ENCODE measurements at places on chromosomes 3 and 15.

- DNase-seq = peak; percentile 61
Observed at GRCh38 chr15:30953731-30954378, 37.6 kb downstream of the MTMR10 start.

GRCh38 chr3:157436583-157437291 lies at the start of gene PTX3:
TSS of gene PTX3 (plus strand) at chr3:157436850. CDS start at chr3:157436934, 84 bp downstream.
- peak; percentile 14 for DNase-seq

GRCh38 chr15:67241132-67241855 lies 13.2 kb downstream of the AAGAB start:
- DNase-seq = peak; percentile 90

- no peak for DNase-seq
Observed at GRCh38 chr3:128814519-128815317, 64.7 kb upstream of the ACAD9 start.

GRCh38 chr3:152621967-152622810 lies 212.7 kb upstream of the P2RY1 start:
- DNase-seq = no peak

DNA sequence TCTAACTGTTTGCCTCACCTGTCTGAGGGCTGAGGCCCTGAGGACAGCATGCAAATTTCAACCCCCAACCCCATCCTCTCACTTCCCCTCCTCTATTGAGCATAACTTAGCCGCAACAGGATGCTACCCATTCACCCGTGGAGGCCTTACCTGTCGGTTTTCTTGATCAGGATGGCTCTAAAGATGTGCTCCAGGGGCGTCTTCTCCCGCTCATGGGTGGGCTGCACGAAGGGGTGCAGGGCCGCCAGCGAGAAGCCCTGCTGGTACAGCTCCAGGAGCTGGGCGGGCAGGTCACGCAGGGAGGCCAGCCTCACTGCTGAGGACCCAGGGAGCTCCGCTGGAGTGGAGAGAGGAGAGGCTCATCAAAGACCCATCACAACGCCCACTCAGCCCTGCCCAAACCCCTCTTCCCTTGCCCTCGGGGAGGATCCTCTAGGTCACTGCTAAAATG lies 79.8 kb downstream of the RFTN1 start:
- no peak for DNase-seq

GRCh38 chr3:42507252-42507651 lies 4.8 kb downstream of the VIPR1 start:
- no peak for DNase-seq

GRCh38 chr3:71537211-71537611 lies 46.3 kb downstream of the FOXP1 start:
- no peak for DNase-seq

GRCh38 chr3:182028081-182028480 lies 316.4 kb downstream of the SOX2 start:
- no peak for DNase-seq

- no peak for DNase-seq
Observed at GRCh38 chr3:189027626-189028155, 144.1 kb upstream of the TPRG1 start.

GRCh38 chr15:78360367-78360801 lies 20.2 kb downstream of the CRABP1 start:
- DNase-seq = no peak

- peak; percentile 74 for DNase-seq
Observed at GRCh38 chr15:72231833-72232478, 966 bp upstream of the PKM start.

GRCh38 chr3:134677196-134677986 lies 26.6 kb upstream of the KY start:
- DNase-seq = peak; percentile 23

DNA sequence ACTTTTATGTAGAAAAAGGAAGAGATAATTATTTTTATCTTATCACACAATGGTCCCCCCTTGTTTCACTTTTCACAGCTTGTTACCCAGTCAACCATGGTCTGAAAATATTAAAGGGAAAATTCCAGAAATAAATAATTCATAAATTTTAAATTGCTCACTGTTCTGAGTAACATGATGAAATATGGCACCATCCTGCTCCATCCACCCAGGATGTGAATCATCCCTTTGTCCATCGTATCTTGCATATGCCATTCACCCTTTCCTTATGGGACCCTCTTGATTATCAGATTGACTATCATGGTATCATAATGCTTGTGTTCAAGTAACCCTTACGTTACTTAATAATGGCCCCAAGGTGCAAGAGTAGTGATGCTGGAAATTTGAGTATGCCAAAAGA lies 43.7 kb downstream of the ANKRD28 start:
- no peak for DNase-seq

DNA sequence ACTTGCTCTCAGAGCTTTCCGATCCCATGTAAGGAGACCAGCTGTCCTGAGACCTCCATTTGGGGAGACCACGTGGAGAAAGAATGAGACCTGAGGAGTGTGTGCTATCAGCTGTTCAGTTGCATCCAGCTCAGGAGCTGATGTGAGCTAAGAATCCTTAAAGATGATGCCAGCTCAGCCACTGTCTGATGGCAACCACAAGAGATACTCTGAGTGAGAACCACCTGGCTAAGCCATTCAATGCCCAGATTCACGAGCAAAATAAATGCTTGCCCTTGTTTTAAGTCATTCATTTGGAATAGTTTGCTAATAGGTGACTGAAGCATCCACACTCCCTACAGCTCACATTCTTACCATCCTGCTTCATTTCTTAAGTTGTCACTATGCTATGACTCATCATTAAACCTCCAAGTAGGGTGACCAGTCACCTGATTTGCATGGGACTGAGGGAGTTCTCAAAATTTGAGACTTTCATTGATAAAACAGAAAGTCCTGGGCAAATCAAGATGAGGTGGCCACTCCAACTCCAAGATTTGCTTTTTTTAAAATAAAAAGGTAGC lies 56.4 kb downstream of the SPTSSB start:
- DNase-seq = no peak

GRCh38 chr3:52623234-52623792 lies 62.4 kb downstream of the PBRM1 start:
- peak; percentile 5 for DNase-seq

DNA sequence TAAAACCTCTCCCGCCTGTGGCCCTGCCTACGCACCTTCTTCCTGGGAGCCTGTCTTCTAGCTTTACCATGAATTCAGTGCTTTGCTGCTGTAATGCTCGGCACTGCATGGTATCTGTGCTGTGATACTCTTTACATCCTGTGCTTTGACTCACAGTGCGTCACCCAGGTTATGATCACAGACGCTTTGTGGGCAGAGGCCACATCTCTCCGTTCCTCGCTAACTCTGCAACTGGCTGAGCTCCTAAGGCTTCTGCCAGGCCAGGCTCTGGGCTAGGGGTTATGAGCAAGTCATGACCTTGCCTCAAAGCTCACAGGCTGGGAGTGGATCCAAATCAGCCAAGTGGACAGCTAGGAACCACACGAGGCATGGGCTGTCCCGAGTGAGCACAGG lies 23.2 kb downstream of the SPTBN5 start:
- DNase-seq = peak; percentile 63

- no peak for DNase-seq
Observed at GRCh38 chr3:194268654-194269512, 82.2 kb downstream of the CPN2 start.

DNA sequence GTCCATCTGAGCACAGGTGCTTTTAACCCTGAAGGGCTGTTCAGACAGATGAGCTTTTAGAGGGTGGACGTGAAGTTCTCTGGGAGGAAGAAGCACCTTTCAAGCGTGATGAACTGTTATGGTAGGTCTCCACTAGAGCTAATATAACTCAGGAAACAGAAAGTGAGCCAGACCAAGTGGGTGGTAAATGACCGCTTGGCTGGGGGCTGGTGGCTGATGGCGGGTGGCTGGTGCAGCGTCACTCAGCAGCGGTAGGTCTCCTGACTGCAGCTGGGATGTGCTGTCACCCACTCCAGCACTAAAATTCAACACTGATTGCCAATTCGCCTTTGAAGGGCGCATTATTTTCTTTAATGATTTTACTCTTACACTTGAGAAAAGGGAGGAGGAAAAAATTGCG lies 31.2 kb upstream of the LACTB start:
- DNase-seq = no peak

DNA sequence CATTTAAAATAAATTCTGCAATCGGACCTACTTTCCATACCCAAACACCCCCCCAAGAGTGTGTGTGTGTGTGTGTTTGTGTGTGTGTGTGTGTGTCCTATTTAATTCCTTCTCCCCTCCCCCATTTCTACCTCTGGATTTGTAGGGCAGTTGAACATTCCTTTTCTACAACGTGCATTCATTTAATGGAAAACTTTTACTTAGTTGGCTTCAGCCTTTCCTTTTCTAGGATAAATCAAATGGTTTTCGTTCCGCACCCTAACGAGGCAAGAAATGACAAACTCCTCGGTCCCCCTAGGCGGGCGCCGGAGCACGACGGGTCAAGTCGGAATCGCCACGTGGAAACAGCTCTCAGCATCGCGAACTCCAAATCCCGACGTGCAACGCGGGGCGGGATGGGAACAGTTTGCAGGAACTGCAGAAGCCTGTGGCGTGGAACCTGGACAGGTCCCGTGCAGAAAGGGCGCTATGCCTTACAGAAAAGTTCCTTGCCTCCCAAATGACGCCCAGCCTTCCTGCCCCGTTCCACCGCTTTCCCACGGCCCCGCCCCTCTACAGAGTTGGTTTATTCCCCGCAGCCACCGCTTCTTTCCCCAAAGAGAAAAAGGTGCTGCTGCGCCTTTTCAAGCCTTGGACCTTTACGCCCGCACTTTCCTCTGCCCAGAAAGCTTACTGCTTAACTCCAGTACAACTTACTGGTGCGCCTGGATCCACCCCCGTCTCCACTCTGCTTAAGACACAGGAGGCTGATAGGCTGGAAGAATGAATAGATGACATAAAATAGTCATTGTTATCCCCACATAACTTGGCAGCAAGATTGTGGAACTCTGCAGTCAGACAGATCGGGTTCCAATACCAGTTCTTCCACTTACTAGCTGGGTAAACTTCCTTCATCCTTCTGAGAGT lies 1.1 kb upstream of the EIF2B5 start:
- DNase-seq = peak; percentile 68

- peak; percentile 93 for DNase-seq
Observed at GRCh38 chr3:190566043-190566933, 52.4 kb downstream of the IL1RAP start.

- peak; percentile 59 for DNase-seq
Observed at GRCh38 chr15:67097930-67098740, 32.7 kb downstream of the SMAD3 start.

DNA sequence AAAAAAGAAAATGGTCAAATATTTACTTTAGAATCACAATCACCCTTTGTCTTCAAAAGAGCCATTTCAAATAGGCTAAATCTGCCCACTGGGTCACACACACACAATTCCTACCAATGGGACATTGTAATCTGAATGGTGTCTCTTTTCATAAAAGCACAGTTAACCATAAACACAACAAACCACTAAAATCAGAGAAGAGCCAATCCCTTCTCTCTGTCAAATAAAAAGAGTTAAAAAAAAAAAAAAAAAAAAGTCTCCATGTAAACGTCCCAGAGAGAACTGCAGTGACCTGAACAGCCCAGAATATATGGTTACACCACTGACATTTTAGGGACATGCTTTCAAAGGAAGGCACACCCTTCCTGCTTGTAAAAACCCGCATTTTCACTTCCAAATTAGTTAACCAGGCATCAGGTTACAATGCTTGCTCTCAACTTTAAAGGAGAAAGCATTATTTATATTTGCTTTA lies 63.7 kb downstream of the PRICKLE2 start:
- no peak for DNase-seq

DNA sequence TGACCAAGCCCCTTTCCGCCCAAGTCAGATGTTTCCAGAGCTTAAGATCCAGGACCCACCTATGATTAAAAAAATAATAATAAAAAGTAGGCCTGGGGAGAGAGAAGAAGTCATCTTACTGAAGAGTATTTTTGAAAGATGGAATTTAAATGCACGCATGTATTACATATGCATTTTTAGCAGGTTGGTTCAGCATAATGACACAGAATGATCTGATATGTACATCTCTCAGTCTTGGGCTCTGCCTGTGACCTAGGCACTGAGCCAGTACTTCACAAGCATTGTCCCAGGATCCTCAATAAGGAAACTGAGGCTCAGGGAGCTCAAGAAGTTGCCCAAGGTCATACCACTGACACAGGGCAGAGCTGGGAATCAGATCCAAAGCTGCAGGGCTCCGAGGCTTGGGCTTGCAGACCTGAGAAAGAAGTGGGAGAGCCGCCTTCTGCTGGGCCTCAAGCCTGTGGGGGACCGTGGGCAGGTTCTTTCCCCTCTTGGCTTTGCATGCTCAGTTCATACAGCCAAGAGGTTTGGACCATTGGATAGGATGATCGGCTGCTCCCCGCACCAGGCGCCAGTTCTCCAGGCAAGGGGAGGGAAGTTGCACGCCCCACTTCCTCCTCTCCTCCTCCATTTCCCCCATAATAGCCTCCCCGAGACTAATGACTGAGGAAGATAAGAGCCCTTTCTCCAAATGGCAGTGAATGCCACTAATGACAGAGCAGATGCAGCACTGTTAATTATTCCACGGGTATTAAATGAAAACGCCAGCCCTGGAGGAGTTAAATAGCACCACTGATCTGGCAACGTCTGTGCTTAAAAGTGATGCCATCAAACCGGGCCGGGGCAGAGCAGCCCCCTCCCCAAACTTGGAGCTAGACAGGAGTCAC lies 6.9 kb downstream of the SLC6A1 start:
- no peak for DNase-seq

DNA sequence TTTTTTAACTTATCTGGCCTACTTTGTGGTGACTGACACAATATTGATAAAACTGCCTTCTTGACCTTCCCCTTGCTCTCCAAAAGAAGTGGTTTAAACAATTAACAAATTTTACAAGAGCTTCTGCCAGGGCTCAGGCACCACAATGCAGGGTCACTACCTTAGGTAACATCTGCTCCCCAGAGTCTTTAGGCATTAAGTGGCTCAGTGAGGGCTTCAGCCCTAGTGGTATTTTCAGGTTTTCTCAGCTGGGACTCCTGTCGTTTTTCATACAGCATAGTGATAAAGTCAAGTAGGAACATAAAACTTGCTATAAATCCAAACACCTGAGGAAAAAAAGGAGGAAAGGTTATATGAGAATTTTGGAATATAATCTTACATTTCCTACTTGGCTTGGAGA lies 18.9 kb downstream of the CMTM6 start:
- no peak for DNase-seq

GRCh38 chr3:143226678-143227291 lies 107.2 kb downstream of the CHST2 start:
- no peak for DNase-seq

DNA sequence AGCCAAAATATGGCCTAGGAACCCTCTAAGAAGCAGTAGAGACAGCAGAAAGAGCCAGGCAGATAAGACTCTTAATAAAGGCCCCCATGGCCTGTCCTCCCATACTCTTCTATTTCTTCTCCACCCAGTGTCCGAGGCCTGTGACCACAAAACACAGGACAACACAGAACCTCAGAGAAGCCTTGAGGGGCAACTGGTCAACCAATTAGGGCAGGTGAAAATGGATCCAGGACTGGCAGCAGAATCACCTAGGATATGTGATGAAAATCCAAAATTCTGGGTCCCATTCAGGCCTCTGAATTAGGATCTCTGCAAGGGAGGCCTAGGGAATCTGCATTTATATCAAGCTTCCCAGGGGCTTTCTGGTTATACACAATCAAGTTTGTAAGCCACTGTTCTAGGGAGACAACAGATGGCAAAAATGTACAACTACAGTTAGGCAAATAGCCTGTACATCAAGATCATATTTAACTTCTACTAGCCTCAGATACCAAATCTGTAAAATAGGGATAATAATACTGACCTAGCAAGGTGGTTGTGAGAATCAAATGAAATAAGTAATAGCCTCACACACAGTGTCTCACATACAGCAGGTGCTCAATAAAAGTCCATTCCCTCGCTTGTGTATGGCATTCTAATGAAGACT lies 10.4 kb downstream of the RAB27A start:
- DNase-seq = no peak

- no peak for DNase-seq
Observed at GRCh38 chr15:45262906-45263461, 10.9 kb downstream of the SLC28A2 start.
